Heart right ventricle (tissue), 16 donors: ENCODE measurements at places on chromosomes 2 and 18. TPM values are rescaled to one million over a fixed set of nuclear protein-coding genes. Genes with fewer than 3 reads are reported as not detected.

Gene PLGLB2
- total RNA-seq = 1.8 TPM

Gene GPATCH11
- total RNA-seq = 6.1 TPM

Gene HOXD4
- total RNA-seq = 0.69 TPM

Gene DPYSL5
- total RNA-seq = 0.12 TPM
